Foreskin keratinocyte (primary cell): ENCODE measurements at places on chromosomes 2 and 18.
A peak's percentile ranks its signal among the peaks of the same experiment; 100 is the strongest.

DNA sequence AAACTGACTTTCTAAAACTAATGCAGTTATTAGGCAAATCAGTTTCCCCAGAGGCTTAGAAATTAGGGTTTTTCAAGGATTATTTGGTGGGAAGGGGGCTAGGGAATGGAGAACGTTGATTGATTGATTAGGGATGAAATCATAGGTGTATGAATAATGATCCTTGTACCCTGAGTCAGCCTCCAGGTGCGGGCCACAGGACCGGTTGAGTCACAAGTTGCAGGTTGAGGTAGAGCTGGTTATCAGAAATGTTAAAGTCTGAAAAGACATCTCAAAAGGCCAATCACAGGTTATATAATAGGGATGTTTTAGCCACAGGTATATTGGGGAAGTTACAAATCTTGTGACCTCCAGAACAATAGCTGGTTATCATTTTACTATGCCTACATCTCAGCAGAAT lies 341.8 kb upstream of the GULP1 start:
- peak; percentile 6 for DNase-seq

DNA sequence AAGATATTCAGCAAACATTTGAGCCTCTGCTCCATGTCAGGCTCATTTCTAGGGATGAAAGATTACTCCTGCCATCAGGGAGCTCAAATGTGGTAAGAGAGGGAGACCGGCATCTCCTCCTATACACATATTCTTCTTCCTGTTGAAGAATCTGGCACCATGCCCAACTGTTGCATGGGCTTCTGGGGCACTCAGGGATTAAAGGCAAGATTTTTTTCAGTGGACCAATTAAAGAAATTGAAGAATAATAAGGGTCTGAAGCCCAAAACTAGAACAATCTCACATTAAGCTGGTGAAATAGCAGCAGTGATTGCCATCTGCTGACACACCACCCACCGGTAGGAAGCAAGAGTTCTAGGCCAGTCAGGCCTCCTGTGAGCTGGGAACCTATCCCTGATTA lies 145.4 kb upstream of the LYPD6 start:
- DNase-seq, result no peak

DNA sequence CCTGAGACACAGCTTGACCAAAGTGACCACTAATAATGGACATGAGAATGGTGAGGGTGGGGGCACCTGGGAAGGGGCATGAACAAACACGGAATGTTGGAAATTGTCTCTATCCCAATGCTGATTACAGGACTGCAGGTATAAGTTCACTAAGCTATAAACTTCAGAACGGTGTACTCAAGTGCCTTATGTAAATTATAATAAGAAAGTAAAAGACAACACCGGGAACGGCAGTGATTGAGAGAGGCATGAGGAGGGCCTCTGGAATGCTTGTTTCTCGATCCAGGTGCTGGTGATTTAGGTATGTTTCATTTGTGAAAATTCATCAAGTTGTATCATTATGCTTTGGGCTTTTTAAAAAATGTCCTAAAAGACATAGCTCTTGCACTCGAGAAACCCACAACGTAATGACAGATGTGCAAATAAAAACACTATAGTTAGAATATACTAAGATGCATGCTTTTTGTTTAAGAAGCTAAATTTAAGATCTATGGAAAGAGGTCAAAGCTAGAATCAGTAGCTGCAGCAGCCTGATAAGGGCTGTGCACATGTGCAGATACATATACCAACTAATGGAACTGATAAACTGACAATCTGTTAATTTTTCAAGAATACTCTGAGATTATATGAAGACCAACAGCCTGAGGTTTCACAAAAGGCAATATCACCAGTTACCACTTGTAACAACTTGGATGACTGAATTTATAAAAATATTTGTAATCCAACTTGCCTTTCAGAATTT lies 7.6 kb downstream of the HIBCH start:
- DNase-seq, result no peak

DNA sequence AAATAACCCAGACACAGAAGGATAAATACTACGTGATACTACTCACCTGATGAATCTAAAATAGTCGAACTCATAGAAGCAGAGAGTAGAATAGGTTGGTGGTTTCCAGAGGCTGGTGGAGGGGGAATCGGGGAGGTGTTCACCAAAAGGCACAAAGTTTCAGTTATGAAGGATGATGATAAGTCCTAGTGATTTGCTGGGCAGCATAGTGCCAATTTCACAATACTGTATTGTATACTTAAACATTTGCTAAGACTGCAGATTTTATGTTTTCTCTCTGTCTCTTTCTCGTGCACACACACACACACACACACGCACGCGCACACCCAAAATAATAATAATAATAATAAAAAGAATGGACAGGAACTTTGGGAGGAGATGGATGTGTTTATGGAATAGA lies 220.3 kb upstream of the EPAS1 start:
- DNase-seq, result no peak

DNA sequence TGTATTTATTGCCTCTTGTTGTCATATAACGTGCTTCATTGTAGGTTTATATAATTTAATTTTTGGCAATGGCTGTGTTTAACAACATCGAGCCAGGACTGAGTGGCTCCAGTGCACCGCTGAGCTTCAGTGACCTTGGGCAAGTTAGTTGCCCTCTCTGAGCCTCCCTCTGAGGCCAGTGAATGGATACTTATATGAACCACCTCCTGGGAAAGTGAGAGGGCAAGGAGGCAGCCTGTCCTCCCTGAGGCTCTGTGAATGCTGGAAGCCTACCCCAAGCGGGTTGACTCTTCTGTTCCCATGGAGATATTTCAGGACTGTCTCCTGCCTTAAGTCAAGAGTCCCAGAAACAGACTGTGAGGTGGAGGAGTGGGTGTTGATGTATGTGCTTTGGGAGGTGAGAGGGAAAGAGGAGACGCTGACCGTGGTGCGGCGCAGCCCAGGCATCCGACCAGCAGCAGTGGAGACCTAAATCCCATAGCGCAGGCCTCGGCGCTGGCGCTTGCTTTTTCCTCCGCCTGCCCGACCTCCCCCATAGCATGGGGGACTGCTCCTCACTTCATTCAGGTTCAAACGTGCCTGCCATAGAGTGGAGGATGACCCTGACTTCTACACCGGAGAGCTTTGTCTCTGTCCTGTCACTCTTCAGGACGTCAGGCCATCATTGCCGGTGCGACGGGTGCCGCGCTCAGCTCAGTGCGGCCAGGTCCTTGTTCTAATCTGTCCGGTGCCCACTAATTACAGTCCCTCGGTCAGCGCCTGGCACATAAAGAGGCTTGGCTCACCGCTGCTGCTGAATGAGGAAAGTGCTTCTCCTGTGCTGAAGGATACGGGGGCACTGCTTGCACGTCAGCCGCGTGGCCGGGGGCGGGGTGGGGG lies 167.3 kb upstream of the HS6ST1 start:
- DNase-seq, result no peak

DNA sequence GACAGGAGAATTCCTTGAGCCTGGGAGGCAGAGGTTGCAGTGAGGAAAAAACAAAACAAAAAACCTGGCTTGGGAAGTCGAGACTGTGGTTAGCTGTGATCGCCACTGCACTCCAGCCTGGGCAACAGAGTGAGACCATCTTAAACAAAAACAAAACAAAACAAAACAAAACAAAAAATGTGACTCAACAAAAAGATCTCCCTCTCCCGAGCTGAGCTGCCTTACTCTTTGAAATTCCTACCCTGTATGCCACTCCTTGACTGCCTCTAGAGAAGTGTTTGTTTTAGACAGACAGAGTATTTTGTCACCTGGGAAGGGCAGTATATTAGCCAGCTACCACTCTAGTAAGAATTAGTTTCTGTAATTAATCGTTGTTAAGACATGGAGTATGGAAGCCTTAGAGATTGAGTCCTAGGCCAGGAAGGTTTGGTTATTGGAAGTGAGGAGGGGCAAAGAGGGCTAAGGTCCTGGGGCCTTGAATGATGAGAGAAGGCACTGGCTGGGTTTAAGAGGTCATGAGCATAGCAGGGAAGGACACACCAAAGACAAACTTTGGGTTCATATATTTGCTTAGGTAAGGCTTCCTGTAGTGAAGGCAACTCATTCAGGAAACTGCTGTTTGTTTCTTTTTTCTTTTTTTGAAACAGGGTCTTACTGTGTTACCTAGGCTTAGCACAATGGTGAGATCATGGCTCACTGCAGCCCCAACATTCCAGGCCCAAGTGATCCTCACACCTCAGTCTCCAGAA lies 56.0 kb downstream of the HAUS1 start:
- DNase-seq, result no peak

- no peak for DNase-seq
Observed at GRCh38 chr2:96699621-96700020, 40.2 kb downstream of the LMAN2L start.
